ENCODE measurements at places on chromosomes 1 and 21. TPM values are rescaled to one million over a fixed set of nuclear protein-coding genes. Genes with fewer than 3 reads are reported as not detected.

- DNase-seq = peak; percentile 98
These were observed at the start of gene ARF1 for GRCh38 chr1:228082214-228082917. Gene ARF1, plus strand, starts transcription at chr1:228082708. Its CDS starts 14,407 bp downstream, at chr1:228097115.

- no peak for DNase-seq
These were observed 337.0 kb upstream of the NCAM2 start for GRCh38 chr21:20661246-20661645.

DNA sequence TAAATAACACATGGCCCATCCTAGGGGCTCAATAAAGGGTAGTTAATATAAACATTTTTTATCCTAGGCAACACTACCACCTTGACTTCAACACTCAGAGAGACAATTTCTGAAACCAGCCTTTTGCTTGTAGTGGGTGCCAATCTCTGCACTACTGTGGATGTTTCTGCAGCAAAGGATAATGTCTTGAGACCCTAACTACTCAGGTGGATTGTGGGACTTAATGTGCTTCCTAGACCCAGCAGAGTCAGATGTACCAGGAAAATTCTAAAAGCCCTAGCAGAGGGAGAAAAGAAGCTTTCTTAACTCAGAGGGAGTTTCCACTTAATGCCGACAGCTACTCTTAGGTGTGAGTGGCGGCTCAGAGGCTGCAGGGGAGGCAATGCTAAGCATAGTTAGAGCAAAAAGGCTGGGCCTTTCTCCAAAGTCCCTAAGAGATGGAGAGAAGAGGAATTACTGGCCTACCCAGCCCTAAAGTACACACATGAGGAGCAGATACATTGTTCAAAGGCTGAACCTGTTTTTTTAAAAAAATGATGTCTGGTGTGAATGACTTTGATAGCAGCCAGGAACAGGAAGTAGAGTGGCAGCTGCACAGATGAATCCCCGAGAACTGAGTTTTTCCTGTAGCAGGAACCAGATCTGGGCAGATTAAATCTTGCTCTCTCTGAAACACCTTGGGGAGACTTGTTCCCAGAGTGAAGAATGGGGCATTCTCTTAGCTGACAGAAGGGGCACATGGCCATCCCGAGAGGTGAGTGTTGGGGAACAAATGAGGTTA is 33.5 kb upstream of the ABCD3 start:
- peak; percentile 24 for DNase-seq

DNA sequence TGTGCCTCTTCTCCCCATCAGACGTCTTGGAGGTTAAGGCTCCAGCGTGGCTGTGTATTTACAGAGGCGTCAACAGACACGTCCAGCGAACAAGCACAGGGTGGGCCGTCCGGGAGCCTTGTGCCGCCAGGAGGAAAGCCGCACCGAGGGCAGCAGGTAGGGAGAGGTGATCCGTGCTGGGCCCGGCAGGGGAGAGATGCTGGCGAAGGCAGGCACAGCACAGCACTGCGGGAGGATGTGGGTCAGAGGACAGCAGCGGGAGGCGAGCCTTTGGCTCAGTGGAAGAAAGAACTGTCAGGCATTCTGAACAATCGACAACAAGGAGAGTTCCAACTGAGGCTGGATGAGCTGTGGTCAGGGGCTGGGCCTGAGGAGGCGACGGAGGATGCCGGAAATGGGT is 144.1 kb upstream of the TNR start:
- no peak for DNase-seq

DNA sequence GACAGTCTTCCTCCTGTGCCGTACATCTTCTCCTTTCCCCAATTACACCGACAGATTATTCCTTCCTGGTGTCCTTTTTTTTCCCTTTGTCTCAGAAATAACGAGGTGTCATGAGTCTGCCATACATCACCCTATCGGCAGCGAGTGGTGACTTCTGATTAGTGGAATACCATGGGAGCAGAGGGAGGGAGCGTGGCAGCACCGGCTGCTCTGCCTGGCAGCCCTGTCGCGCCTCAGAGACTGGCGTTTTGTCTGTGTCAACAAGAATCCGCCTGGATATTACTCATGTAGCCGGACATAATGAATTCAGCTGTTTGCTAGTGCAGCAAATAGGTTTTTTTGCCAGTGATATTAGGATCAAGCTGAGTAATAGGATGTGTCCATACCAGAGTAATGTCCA is 51.8 kb downstream of the UTP25 start:
- no peak for DNase-seq

- no peak for DNase-seq
These were observed 353.2 kb downstream of the PLPP3 start for GRCh38 chr1:56225964-56226815.

The IQCC gene
- polyA plus RNA-seq = 8.7 TPM

- DNase-seq = no peak
These were observed 124.3 kb downstream of the PGBD5 start for GRCh38 chr1:230301822-230302221.

- no peak for DNase-seq
These were observed 56.8 kb downstream of the SIK1 start for GRCh38 chr21:43370091-43370658.

GRCh38 chr1:13754510-13755103 is 54.6 kb downstream of the PRDM2 start:
- DNase-seq = no peak

The LCE1F gene
- polyA plus RNA-seq = not detected

GRCh38 chr1:150376110-150376509 is 12.2 kb downstream of the RPRD2 start:
- no peak for DNase-seq

- DNase-seq = no peak
These were observed 75.0 kb upstream of the PKN2 start for GRCh38 chr1:88609051-88609450.

- DNase-seq = no peak
These were observed 221.9 kb upstream of the FGGY start for GRCh38 chr1:59075021-59075420.

DNA sequence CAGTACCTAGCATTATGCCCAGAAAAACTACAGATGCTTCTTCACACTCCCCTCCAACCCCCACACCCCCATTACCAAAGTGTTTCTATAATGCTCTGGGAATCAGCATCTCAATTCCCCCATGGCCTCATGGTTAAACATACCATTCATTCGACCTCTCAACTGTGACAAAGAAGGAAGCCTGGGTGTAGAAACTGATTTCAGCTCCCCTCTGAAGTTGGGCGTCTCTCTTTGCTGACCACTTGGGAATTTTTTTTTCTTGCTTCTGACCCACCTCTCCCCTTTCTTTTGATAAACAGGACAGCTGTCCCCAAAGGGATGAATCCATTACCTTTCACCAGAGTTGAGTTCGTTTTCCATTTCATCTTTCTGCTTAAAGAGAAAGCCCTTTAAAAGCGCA is 116.4 kb upstream of the HOOK1 start:
- DNase-seq = no peak

The FRRS1 gene
- 7.8 TPM for polyA plus RNA-seq

The CD52 gene
- 5.6 TPM for polyA plus RNA-seq

The RHEX gene
- polyA plus RNA-seq = 0.41 TPM

DNA sequence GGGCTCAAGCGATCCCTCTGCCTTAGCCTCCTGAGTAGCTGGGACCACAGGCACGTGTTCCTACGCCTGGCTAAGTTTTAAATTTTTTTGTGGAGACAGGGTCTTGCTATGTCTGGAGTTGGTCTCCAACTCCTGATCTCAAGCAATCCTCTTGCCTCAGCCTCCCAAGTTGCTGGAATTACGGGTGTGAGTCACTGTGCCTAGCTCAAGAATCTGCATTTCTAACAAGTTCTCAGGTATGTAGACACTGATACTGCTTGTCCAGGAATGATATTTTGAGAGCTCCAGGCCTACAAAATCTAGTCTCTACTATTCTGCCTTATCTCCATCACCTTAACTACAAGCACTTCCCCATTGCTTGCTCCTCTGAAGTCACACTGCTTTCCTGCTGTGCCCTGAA is 22.3 kb downstream of the ANGPTL7 start:
- no peak for DNase-seq

The TENT5C gene
- 16.4 TPM for polyA plus RNA-seq

GRCh38 chr21:31623664-31624063 is 35.8 kb upstream of the SOD1 start:
- DNase-seq = no peak

The RGS8 gene
- 0.03 TPM for polyA plus RNA-seq

The KLHDC7A gene
- 0.55 TPM for polyA plus RNA-seq

The CHI3L2 gene
- 0.44 TPM for polyA plus RNA-seq

- no peak for DNase-seq
These were observed 322.4 kb upstream of the DEPDC1 start for GRCh38 chr1:68819190-68819829.

The OR14K1 gene
- polyA plus RNA-seq = not detected

DNA sequence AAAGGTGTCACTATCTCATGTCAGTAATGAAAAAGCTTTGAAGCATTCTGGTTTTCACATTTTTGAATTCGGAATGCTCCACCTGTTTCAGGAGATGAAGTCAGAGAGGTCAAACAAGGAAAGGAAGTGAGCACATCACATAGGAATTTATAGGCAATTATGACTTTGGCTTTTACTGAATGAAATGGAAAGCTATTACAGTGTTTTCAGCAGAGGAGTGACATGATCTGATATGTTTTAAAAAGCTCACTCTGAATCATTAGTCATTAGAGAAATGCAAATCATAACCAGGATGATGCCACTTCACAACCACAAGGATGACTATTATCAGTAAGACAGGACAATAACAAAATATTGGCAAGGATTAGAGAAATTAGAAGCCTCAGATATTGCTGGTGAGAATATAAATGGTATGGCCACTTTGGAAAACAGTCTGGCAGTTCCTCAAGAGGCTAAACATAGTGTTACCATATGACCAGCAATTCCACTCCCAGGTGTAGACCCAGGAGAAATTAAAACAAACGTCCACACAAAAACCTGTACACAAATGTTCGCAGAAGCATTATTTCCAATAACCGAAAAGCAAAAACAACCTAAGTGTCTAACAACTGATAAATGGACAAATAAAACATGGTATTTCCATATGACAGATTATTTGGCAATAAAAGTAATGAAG is 7.5 kb downstream of the TAF1A start:
- no peak for DNase-seq

DNA sequence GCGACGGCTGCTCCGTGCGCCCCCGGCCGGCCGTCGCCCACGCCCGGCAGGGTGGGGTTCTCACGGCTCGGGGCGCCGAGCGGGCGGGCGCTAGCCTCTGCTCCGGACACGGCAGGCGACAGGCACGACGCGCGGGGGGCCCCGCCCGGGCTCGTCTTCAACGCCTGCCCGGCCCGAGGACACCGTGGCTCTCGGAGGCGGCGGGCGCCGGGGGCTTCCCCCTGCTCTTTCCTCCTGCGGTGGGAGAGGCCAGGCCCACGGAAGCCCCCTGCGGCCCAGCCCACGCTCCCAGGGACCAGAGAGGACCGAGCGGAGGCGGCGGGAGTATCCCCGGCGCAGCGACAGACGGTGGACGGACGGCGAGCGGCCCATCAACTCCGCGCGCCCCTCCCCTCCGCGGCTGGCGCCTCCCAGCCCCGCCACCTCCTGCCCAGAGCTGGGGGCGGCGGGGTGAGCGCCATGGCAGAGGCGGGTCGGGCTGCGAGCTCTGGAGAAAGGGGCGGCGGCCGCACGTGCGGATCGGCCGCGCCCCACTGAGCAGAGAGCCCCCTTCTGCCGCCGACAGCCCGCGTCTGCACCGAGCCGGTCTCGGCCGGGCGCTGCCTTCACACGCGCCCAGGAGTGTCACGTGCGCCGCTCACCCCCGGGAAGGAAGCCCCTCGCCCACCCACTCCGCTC is at the start of the genes SHE and TDRD10:
Gene SHE, minus strand, starts transcription at position 347 of the 678 bp plus-strand sequence. CDS start 386 bp downstream, outside the sequence.
Gene TDRD10, plus strand, starts transcription at position 154 of the 678 bp plus-strand sequence. CDS start 4,685 bp downstream, outside the sequence.
- DNase-seq = no peak

- DNase-seq = no peak
These were observed 80.6 kb downstream of the NIBAN1 start for GRCh38 chr1:184893695-184894094.

- DNase-seq = no peak
These were observed 147.4 kb upstream of the NRIP1 start for GRCh38 chr21:15212206-15212605.

The GCSAML gene
- polyA plus RNA-seq = 0.27 TPM

DNA sequence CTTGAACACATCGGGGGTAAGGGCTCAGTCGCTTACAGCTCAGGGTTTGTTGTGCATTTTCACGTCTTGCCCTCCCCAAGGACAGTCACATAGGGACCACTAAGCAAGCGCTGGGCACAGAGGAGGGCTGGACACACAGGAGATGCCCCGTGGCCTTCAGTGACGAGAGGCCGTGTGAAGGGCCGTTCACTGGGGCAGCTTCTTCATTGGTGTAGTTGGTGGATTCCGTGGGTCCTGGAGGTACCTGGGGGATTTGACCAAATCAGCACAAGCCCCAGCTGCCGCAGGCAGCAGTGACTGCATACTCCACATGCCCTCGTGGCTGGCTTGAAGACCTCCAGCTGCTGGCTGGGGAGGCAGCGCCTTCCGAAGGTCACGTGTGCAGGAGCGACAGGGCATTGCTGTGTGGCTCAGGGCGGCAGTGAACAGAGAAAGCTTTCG is 100.8 kb upstream of the C1orf174 start:
- peak; percentile 14 for DNase-seq

- no peak for DNase-seq
These were observed 101.9 kb downstream of the SLC45A1 start for GRCh38 chr1:8419861-8420260.

DNA sequence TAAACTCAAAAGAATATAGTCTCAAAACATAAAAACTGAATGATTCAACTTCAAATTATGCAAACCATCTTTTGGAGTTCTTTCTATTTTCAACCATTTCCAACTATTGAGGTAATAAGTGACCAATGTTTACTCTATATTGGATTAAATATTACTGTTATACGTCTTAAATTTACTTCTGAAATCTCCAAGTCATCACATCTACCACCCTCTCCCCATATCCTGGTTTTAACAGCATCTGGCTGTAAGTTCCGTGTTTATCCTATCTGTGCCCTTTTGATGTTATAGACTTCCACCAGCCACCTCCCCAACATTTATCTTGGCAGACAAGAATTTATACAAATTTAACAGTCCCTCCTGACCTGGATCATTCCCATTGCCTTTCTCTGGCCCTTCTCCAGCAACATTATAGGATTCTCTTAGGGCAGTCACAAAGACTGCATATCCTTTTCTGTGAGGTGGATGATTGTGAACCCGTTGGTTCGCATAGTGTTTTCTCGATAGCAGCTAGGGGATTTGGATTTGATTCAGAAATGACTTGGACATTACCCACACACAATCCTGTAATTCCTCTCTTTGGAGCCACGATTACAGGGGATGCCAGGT is 313.4 kb upstream of the FMN2 start:
- no peak for DNase-seq

- DNase-seq = peak; percentile 59
These were observed 154.2 kb downstream of the EIF4G3 start for GRCh38 chr1:21022279-21023040.

DNA sequence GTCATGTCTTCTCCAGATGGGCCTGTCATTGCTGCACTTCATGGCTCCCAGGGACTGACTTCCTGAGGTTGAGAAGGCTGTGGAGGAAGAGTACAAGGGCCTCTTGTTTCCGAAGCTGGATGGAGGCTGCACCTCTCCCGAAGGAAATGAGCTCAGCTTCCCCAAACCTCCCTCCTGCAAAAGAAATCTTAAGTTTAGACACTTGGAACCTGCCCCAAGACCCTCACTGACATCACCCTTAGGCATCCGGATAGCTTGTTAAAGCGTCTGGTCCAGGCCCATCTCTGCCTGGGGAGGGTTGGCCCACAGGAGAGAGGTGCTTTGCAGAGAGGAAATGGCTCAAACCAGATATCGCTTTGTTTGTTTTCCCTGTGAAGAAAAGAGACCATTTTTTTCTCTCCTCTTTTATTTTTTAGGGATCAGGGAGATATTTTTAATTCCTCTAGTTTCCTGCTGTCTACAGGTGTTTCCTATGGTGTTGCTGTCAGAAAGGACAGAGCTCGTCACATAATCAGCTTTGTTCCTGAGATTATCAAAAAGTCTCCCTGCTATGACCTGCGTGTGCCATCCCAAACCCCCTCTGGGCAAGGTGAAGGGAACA is 25.0 kb downstream of the RCSD1 start:
- no peak for DNase-seq

- DNase-seq = no peak
These were observed 78.3 kb downstream of the ATP1B1 start for GRCh38 chr1:169184812-169185211.

The ST6GALNAC3 gene
- polyA plus RNA-seq = 28.8 TPM

Data from right lung (tissue), 10 donors.